ENCODE measurements at places on chromosomes 3 and 15. TPM values are rescaled to one million over a fixed set of nuclear protein-coding genes. Genes with fewer than 3 reads are reported as not detected.

DNA sequence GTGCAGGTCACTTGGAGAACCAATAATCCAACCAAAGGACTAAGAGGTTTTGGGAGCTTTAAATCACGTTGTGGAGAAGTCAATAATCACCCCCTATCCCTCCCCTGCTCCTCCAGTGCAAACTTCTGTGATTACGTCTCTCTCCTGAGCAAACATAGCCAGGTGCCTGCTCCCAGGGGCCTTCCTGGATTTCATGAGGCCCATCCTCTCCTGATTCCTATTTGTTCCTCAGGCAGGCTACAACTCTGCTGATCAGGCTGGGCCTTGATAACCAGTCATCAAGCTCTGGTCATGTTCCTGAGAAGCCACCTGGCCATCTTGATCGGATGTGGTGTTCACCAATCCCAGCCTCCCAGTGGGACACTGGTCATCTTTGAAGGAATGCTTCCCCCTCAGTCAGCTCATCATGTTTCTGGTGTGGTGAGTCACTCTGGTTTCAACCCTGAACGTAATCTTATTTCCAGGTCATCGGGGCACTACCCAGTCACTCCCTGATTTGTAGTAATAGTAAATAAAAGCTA lies 2.9 kb upstream of the ZNF710 start:
- H3K27ac ChIP-seq: no peak overlapping the region
- H3K36me3 ChIP-seq: peaks cover 13% of the 10 kb centered on the region
- H3K4me3 ChIP-seq: no peak overlapping the region
- no peaks in the 10 kb centered on the region for H3K27me3 ChIP-seq

- H3K4me3 ChIP-seq: no peak overlapping the region
- H3K27ac ChIP-seq: no peak overlapping the region
- no peak for DNase-seq
- no peaks in the 10 kb centered on the region for H3K36me3 ChIP-seq
- H3K4me1 ChIP-seq: no peaks in the 10 kb centered on the region
- peaks cover under 1% of the 10 kb centered on the region for H3K27me3 ChIP-seq
Measured at GRCh38 chr3:33196538-33196937, 22.1 kb downstream of the SUSD5 start.

The ROBO2 gene
- total RNA-seq: not detected

GRCh38 chr15:93360976-93361375 lies 272.0 kb upstream of the RGMA start:
- H3K27me3 ChIP-seq: no peaks in the 10 kb centered on the region
- no peaks in the 10 kb centered on the region for H3K36me3 ChIP-seq
- H3K4me1 ChIP-seq: no peaks in the 10 kb centered on the region
- no peak overlapping the region for H3K27ac ChIP-seq

- peaks cover 18% of the 10 kb centered on the region for H3K4me1 ChIP-seq
- no peaks in the 10 kb centered on the region for H3K36me3 ChIP-seq
- H3K27me3 ChIP-seq: no peaks in the 10 kb centered on the region
- no peak overlapping the region for H3K27ac ChIP-seq
- H3K4me3 ChIP-seq: no peak overlapping the region
- DNase-seq: no peak
Measured at GRCh38 chr3:188126934-188127333, 27.0 kb upstream of the LPP start.
